ENCODE measurements at places on chromosomes 6 and 20. TPM values are rescaled to one million over a fixed set of nuclear protein-coding genes. Genes with fewer than 3 reads are reported as not detected.

The LRRC73 gene
- not detected for polyA plus RNA-seq

The GPSM3 gene
- 178 TPM for polyA plus RNA-seq

The HLA-DPB1 gene
- 24.9 TPM for polyA plus RNA-seq

The HRH3 gene
- polyA plus RNA-seq: not detected

The WFDC10B gene
- polyA plus RNA-seq: not detected

The HFE gene
- polyA plus RNA-seq: 0.65 TPM

The ZBP1 gene
- 5.9 TPM for polyA plus RNA-seq

The C20orf204 gene
- polyA plus RNA-seq: not detected

The RCAN2 gene
- polyA plus RNA-seq: not detected

The SNAP91 gene
- polyA plus RNA-seq: not detected

The FOXP4 gene
- 0.07 TPM for polyA plus RNA-seq

The OGFR gene
- 34.5 TPM for polyA plus RNA-seq

The ANGPT4 gene
- not detected for polyA plus RNA-seq

The BPIFB2 gene
- not detected for polyA plus RNA-seq

The HLA-G gene
- 1.0 TPM for polyA plus RNA-seq

The TP53TG5 gene
- polyA plus RNA-seq: 0.14 TPM

The B3GAT2 gene
- polyA plus RNA-seq: 0.72 TPM

The FLRT3 gene
- not detected for polyA plus RNA-seq

The SEMG1 gene
- polyA plus RNA-seq: not detected

The SYNDIG1 gene
- not detected for polyA plus RNA-seq

The DDO gene
- not detected for polyA plus RNA-seq

The MTFR2 gene
- polyA plus RNA-seq: 0.63 TPM

The PTGIS gene
- polyA plus RNA-seq: not detected

The HSPA12B gene
- polyA plus RNA-seq: 0.20 TPM

The APOBEC2 gene
- polyA plus RNA-seq: 0.83 TPM

The PAX1 gene
- not detected for polyA plus RNA-seq

The THBS2 gene
- not detected for polyA plus RNA-seq

The ID4 gene
- polyA plus RNA-seq: not detected

The CYP39A1 gene
- not detected for polyA plus RNA-seq

The NPBWR2 gene
- not detected for polyA plus RNA-seq

The RIMS1 gene
- not detected for polyA plus RNA-seq

The EYS gene
- polyA plus RNA-seq: 0.07 TPM

The TDRD6 gene
- not detected for polyA plus RNA-seq

The MOCS1 gene
- polyA plus RNA-seq: 1.7 TPM

The TRIM26 gene
- 23.0 TPM for polyA plus RNA-seq

The OR2H1 gene
- not detected for polyA plus RNA-seq

The ZBTB46 gene
- 0.04 TPM for polyA plus RNA-seq

The NKX2-2 gene
- not detected for polyA plus RNA-seq

The SAMD5 gene
- not detected for polyA plus RNA-seq

The DAAM2 gene
- not detected for polyA plus RNA-seq
